ENCODE measurements at places on chromosomes 5 and 9.

GRCh38 chr5:113047234-113047633 lies 70.6 kb downstream of the DCP2 start:
- no peak for DNase-seq

DNA sequence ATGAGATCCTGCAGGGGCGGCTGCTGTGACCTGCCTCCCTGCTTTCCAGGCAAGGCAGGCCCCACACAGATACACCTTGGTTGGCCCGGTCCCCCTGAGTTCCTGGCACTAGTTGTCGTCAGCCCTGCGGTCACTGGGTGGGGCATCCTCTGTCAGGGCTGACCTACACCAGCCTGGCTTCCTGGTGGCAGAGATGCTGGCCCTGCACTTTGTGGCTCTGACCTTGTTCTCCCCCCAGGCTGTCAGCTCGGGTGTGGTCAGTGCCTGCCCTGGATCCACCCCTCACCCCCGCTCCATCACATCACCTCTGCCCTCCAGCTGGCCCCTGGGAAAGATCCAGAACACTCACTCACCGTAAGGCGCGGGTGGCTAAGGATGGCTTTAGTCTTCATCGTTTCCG lies 74.1 kb downstream of the PHF2 start:
- DNase-seq: no peak

DNA sequence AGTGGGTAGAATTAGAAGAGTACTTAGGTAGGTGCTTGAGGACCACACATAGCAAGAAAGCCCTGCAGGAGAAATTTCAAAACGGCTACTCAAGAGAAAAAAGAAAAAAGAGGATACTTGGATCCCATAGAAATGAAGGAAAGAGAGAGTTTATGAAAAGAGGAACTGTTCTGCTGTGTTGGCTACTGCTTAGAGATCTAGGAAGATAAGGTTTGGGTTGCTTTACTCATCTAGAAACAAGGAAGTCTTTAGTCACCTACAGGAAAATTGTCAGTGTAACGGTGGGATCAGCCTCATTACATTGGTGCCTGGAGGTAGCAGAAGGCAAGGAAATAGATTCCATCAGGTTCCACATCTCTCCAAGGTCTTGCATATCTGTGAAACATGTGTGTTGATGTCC lies 14.8 kb upstream of the C5orf46 start:
- DNase-seq: no peak

- DNase-seq: no peak
Observed at GRCh38 chr9:134736791-134737497, 95.3 kb downstream of the COL5A1 start.

DNA sequence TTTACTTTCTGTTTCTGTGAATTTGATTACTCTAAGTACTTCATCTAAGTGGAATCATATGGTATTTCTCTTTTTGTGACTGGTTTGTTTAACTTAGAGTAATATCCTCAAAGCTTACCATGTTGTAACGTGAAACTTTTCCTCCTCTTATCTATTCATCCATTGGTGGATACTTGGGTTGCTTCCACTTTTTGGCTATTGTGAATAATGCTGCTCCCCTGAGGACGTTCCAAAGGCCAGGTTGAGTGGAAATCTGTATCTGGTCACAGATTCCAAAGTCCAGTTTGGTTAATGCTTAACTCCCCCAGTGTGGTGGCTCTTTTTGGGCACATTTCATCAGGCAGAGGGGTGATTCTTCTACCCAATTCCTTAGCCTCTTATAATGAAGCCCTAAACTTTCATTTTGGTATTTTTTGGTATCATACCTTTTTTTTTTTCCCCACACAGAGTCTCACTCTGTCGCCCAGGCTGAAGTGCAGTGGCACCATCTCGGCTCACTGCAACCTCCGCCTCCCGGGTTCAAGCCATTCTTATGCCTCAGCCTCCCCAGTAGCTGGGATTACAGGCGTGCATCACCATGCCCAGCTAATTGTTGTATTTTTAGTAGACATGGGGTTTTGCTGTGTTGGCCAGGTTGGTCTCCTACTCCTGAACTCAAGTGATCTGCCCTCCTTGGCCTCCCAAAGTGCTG lies 65.4 kb downstream of the CMYA5 start:
- no peak for DNase-seq

DNA sequence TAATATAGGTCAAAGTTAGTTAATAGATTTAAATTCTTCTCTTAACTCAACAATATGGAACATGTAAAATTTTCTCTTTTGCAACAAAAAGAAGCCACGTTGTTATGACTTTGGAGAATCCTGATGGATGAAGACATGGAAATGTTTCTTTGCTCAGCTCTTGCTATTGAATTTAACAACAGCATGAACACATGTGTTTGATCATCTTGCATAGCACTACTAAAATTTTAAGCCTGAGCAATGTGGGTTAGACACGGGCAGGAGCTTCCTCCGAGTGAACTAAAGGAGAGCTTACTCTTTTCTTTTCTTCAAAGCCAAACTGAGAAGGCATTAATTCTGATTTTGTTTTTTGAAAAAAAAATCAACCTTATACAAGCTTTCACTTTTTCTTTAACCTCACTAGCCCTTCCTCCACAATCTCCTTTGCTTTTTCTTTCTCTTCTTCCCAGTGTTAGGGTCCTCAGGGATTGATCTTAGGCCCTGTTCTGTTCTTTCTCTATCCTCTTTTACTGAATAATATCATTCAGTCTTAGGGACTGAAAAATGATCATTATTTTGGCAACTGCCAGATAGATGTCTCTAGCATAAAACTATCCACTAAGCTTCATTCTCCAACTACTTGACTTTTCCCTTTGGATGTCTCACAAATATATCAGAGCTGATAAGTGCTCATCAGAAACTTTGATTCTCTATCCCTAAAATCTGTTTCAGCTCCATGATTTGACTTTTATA lies 36.9 kb downstream of the ADAMTS19 start:
- no peak for DNase-seq
